H9 (cell line): ENCODE measurements at places on chromosomes 16 and 17. TPM values are rescaled to one million over a fixed set of nuclear protein-coding genes. Genes with fewer than 3 reads are reported as not detected.

GNG13 gene
- not detected in 2 replicates for total RNA-seq

ALOX15 gene
- total RNA-seq = 0.31 and 0.39 TPM in 2 replicates

ZFHX3 gene
- total RNA-seq = 1.1 and 1.5 TPM in 2 replicates

HBA2 gene
- total RNA-seq = 4.3 TPM in 1 of 2 replicates, not detected in the other

PRSS36 gene
- total RNA-seq = 0.66 and 0.72 TPM in 2 replicates

ADGRG1 gene
- total RNA-seq = 0.57 and 1.1 TPM in 2 replicates

PRKCA gene
- total RNA-seq = 9.9 and 10.5 TPM in 2 replicates

TTYH2 gene
- 1.6 and 3.2 TPM in 2 replicates for total RNA-seq

SOX15 gene
- total RNA-seq = 7.7 TPM in 2 replicates

GRCh38 chr16:8804313-8804712, 6.7 kb downstream of the PMM2 start:
- H3K4me1 ChIP-seq = no peaks in the 10 kb centered on the region
- H3K4me3 ChIP-seq = no peak overlapping the region
- no peaks in the 10 kb centered on the region for H3K27me3 ChIP-seq

DNA sequence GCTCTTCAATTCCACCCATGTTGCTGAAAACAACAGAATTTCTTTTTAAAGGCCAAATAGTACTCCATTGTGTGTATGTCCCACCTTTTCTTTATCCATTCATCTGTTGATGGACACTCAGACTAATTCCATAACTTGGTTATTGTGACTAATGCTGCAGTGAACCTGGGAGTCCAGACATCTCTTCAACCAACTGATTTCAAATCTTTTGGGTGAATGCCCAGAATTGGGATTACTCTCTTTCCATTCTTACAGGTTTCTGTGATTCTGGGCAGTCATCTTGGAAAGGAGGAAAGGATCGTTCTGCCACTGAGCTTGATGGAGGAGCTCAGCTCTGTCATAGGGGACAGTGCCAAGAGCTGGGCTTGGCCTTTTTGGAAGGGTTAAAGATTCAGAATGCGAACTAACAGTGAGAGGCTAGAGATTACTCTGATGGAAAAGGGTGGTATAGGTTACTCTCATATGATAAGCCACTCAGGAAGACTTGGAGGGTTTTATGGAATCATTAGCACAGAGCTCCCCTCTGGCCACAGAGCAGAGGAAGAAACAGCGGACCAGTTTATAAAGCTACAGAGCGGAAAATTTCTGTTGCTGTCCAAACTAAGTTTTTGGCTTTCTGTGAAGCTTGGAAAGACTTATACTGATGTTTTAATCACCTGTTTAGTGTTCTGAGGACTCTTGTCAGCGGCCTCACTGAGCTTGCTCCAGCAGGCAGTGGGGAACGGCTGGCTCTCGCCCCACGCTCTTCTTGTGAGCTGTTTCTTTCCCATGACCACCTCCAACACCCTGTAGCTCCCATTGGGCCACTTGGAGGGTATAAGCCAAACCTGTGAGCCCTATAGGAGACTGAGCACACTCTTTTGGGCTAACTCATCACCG, 48.3 kb downstream of the HIC1 start:
- no peaks in the 10 kb centered on the region for H3K4me1 ChIP-seq
- H3K27me3 ChIP-seq = no peaks in the 10 kb centered on the region
- no peak overlapping the region for H3K27ac ChIP-seq
- no peaks in the 10 kb centered on the region for H3K36me3 ChIP-seq
- H3K4me3 ChIP-seq = no peak overlapping the region

- no peak overlapping the region for H3K27ac ChIP-seq
- H3K27me3 ChIP-seq = no peaks in the 10 kb centered on the region
- peak; percentile 74 for DNase-seq
- H3K4me1 ChIP-seq = no peaks in the 10 kb centered on the region; the same call in 1 of the 2 replicates
- no peak overlapping the region for H3K4me3 ChIP-seq
Measured at GRCh38 chr17:45127548-45128300, 4.6 kb downstream of the PLCD3 start.

DNA sequence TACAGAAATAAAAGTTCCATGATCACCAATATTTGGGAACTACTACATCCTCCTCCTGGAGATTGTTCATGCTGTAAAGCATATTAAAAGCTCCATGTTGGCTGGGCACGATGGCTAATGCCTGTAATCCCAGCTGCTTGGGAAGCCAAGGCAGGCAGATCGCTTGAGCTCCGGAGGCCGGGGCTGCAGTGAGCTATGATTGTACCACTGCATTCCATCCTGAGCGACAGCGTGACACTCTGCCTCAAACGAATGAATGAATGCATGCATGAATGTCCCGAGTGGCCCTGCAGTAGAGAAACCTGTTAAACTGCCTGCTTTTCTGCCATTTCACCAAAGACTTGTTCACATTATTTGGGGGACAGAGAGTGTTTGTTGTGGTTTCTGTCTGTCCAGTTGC, 15.0 kb downstream of the CNEP1R1 start:
- DNase-seq = no peak
- H3K36me3 ChIP-seq = peaks cover 14% of the 10 kb centered on the region
- H3K27ac ChIP-seq = no peak overlapping the region
- H3K4me1 ChIP-seq = peaks cover 2% of the 10 kb centered on the region; the same call in 1 of the 2 replicates
- no peak overlapping the region for H3K4me3 ChIP-seq

DNA sequence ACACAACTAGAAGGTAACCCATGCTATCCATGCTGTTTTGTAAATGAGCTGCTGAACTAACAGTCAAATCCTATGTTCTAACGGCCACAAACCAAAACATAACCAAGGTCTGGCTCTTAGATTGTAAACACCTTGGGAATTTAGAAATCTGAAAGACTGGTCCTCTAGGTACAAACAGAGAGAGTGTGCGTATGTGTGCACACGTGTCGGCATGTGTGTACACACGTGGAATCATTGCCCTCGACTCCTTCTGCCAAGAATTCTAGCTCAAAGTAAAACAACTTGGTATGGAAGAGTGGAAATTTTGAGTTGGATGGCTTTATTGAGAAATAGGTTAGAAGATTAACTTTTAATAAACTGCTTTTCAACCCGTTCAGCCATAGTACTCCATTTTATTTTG, 18.1 kb upstream of the GHDC start:
- no peak overlapping the region for H3K27ac ChIP-seq
- peaks cover 62% of the 10 kb centered on the region for H3K36me3 ChIP-seq
- no peaks in the 10 kb centered on the region for H3K4me1 ChIP-seq
- no peak for DNase-seq
- H3K4me3 ChIP-seq = no peak overlapping the region
- no peaks in the 10 kb centered on the region for H3K27me3 ChIP-seq

DNA sequence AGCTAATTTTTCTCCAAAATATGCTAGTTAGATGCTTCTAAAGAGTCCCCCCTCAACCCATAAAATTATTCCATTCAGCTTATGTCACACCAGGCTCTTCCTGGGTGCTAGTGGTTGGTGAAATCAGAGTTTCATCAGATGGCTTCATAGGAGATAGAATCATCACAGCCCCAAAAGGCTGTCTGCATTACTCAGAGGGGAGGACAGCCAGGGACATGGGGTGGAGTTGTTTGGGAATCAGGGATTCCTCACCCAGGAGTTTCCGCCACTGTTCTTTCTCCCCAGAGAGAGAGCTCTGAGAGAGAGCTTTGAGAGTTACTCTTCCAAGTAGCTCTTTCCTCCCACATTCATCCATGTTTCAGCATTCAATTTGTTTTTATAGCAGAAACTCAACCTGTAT, 288 bp upstream of the KRT34 start:
- no peak for DNase-seq
- H3K36me3 ChIP-seq = no peaks in the 10 kb centered on the region
- peaks cover 5% of the 10 kb centered on the region; the same call in 1 of the 2 replicates for H3K4me1 ChIP-seq
- H3K27me3 ChIP-seq = no peaks in the 10 kb centered on the region
- no peak overlapping the region for H3K27ac ChIP-seq

- DNase-seq = no peak
- no peak overlapping the region for H3K27ac ChIP-seq
- H3K36me3 ChIP-seq = peaks cover 4% of the 10 kb centered on the region
Measured at GRCh38 chr16:2663553-2664546, 18.5 kb upstream of the KCTD5 start.

DNA sequence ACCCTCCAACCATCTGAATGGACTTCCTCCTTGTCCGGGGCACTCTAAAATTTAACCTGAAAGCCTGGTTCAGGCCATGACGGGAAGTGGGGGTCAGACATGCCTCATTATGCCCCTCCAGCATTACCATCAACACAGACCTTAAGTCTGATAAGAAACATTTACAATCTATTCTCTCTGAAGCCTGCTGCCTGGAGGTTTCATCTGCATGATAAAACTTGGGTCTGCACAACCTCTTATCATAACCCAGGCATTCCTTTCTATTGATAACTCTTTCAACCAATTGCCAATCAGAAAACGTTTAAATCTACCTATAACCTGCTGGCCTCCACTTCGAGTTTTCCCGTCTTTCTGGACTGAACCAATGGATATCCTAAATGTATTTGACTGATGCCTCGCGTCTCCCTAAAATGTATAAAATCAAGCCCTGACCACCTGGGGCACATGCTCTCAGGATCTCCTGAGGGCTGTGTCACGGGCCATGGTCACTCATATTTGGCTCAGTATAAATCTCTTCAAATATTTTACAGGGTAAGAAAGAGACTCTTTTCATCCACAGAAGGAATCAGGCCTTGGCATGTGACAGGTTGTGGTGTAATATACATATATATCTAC, 45.6 kb downstream of the LYRM1 start:
- no peaks in the 10 kb centered on the region; the same call in 1 of the 2 replicates for H3K4me1 ChIP-seq
- no peak for DNase-seq
- H3K27me3 ChIP-seq = no peaks in the 10 kb centered on the region
- H3K4me3 ChIP-seq = no peak overlapping the region

DNA sequence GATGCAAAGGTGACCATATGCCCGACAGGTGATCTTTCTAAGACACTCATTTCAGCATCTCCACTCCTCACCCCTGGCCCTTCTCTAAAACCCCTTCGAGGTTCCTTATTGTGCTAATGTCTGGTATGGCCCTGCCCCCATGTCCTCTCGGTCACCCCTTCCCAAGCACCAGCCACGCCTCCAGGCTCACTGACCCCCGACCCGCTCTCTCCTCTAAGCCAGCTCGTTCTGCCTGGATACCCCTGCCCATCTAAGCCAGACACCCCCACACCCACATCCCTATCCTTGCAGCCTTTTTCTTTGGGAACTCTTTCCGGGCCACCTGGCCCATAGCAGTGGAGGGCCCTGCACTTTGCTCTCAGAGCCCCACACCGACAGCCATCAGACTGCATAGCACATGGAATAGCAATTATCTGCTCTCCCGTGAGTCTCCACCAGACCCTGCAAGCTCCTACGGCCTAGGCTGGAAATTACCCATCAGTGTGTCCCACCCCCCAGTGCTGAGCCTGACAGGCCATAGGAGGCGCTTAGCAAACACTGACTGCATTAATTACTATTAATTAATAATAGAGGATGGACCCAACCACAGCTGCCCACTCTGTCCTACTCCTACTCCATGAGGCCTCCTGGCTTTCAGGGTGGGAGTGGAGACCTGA, 176.7 kb downstream of the TMEM132E start:
- H3K4me3 ChIP-seq = no peak overlapping the region
- H3K4me1 ChIP-seq = no peaks in the 10 kb centered on the region
- no peaks in the 10 kb centered on the region for H3K27me3 ChIP-seq
- peak; percentile 33 for DNase-seq
- H3K27ac ChIP-seq = no peak overlapping the region
- H3K36me3 ChIP-seq = no peaks in the 10 kb centered on the region

- H3K4me1 ChIP-seq = no peaks in the 10 kb centered on the region
- no peaks in the 10 kb centered on the region for H3K36me3 ChIP-seq
- no peak overlapping the region for H3K4me3 ChIP-seq
- no peak for DNase-seq
Measured at GRCh38 chr17:43591779-43592562, 45.8 kb upstream of the ETV4 start.

DNA sequence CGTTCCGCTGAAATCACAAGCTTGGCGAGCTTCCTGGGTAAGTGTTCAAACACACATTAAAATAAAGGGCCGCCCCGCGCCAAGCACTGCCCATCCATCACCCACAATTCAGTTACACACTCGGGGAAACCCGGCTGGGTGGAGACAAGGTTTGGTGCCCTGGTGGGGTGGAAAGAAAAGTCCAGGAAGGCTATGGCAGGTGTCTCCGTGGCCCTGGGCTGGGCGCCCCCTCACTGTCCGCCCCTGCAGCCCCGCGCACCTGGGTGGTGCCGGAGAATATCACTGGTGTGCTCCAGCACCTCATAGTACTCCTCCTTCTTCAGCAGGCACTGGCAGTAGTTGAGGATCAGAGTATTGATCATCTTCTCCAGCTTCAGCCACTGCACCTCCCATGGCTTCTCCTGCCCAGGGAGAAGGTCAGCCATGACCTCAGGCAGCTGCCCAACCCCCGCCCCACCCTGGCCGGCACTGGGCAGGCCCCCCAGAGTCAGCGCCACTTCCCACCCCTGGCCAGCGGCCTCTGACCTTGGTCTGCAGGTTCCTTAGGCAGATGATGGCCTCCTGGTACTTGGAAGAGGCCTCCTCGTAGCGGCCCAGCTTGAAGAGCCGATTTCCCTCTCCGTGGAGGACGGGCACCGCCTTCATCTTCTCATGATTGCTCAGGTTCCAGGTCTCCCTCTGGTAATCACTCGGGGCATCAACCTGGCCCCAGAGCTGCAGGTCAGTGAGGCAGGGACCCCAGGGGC, 8.4 kb downstream of the AIPL1 start:
- DNase-seq = no peak
- H3K27me3 ChIP-seq = no peaks in the 10 kb centered on the region
- H3K4me1 ChIP-seq = no peaks in the 10 kb centered on the region
- H3K27ac ChIP-seq = no peak overlapping the region
- peaks cover 9% of the 10 kb centered on the region; the same call in 2 of the 3 replicates for H3K36me3 ChIP-seq
- no peak overlapping the region for H3K4me3 ChIP-seq

- H3K27me3 ChIP-seq = peaks cover 4% of the 10 kb centered on the region; the same call in 1 of the 2 replicates
- H3K4me3 ChIP-seq = no peak overlapping the region
- no peak overlapping the region for H3K27ac ChIP-seq
- no peaks in the 10 kb centered on the region for H3K4me1 ChIP-seq
- no peaks in the 10 kb centered on the region for H3K36me3 ChIP-seq
Measured at GRCh38 chr17:74467221-74467951, 952 bp downstream of the CD300A start.

- H3K4me1 ChIP-seq = no peaks in the 10 kb centered on the region
- H3K27ac ChIP-seq = no peak overlapping the region
- no peak for DNase-seq
Measured at GRCh38 chr16:68722119-68723024, 14.7 kb upstream of the CDH1 start.

DNA sequence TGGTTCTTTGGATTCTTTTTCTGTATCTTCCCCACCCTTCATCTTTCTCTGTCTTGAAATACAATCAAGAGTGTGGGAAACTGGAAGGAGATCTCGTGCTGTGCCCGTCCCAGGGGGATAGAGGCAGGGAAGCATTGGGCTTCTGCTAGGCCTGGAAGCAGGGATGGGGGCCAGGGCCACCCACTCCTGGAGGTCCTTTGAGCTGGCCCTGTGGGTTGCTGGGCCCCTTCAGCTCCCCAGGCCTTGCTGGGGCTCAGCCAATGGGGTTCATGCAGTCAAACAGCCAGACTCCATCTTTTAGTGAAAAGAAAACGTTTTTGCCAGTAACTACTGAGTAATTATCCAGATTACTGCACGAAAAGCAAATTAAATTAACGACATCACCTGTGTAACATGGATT, 67.8 kb downstream of the CCDC182 start:
- H3K27ac ChIP-seq = no peak overlapping the region
- peak; percentile 22 for DNase-seq
- no peak overlapping the region for H3K4me3 ChIP-seq
- H3K27me3 ChIP-seq = no peaks in the 10 kb centered on the region
- H3K36me3 ChIP-seq = peaks cover 14% of the 10 kb centered on the region; the same call in 1 of the 2 replicates

GRCh38 chr16:50552476-50553101, 4.4 kb downstream of the NKD1 start:
- no peak overlapping the region for H3K27ac ChIP-seq
- no peak overlapping the region for H3K4me3 ChIP-seq
- H3K27me3 ChIP-seq = peaks cover 13% of the 10 kb centered on the region
- peaks cover 10% of the 10 kb centered on the region for H3K36me3 ChIP-seq
